ENCODE measurements at places on chromosomes 13 and 19. TPM values are rescaled to one million over a fixed set of nuclear protein-coding genes. Genes with fewer than 3 reads are reported as not detected.

The ACER1 gene
- total RNA-seq, result not detected

DNA sequence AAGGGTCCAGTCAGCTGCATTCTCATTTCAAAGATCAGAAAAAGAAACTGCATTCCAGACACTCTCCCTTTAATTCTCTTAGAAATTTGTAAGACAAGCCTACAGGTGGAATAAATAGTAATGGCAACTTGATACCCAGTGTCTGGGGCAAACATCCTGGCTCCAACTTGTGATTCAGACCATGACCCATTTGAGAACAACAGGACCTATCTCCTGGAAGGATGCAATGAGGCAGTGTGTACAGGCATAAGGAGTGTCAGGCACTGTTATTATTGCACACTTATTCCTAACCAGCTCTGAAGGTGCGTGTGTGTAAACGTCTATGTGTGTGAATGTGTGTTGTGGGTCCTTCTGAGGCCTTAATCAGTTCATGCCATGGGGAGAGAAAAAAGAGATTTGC, 13.9 kb downstream of the ERICH6B start:
- no peak for DNase-seq

The ITPKC gene
- total RNA-seq, result 5.5 TPM

DNA sequence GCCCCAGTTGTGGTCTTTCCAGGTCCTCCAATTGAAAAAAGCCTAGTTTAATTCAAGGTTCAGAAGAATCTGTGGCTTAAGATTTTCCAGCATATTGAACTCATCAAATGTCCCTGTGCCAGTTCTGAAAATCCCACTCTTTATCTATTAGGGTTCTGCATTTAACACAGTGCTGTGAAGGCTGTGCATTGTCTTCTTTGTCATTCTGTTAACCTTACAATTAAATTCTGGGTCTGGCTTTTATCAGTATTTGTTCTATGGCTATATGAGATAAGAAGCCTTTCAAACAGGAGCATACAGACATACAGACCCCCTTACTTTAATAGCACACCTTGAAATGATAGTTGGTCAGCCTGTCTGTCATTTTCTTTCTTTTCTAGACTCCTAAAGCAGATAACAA, 362.1 kb upstream of the DACH1 start:
- DNase-seq, result no peak

The SYDE1 gene
- not detected for total RNA-seq

DNA sequence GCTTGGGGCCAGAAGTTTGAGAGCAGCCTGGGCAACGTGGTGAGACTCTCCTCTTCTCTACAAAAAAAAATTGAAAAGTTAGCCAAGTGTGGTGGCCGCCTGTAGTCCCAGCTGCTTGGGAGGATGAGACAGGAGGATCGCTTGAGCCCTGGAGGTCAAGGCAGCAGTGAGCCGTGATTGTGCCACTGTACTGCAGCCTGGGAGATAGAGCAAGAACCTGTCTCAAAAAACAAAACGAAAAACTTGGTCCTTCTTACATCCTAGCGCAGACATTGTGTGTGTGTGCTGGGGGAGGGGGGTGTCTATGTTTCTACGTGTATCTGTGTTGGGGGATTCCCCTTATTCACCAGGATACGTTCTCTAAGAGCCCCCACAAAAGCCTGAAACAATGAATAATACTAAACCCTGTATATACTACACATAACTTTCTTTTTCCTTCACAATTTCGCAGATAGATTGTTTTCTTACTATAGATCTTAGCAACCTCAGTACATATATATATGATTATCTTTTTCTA, 7.9 kb downstream of the AXL start:
- no peak for DNase-seq

- no peak for DNase-seq
Measured at GRCh38 chr13:22449251-22449650, 731.5 kb upstream of the SGCG start.

DNA sequence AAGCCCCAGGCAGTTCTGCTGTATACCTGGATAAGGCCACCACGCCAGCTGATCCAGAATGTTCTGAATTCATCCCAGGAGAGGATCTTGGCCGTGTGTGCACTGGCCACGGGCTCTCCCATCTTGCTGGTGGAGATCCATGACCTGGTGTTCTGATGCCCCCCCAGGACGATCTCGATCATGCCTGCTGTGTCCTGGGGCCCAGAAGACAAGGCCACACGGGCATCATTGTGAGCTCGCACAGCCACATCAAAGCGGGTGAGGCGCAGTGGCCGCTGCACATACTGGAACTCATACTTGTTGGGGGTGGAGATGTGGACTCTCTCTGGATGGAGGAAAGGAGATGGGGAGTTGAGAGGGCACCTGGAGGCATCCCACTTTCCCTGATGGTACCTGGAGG, 40.1 kb downstream of the F2RL3 start:
- DNase-seq, result no peak

- DNase-seq, result peak; percentile 72
Measured at GRCh38 chr13:103140001-103140671, 73.9 kb upstream of the SLC10A2 start.

DNA sequence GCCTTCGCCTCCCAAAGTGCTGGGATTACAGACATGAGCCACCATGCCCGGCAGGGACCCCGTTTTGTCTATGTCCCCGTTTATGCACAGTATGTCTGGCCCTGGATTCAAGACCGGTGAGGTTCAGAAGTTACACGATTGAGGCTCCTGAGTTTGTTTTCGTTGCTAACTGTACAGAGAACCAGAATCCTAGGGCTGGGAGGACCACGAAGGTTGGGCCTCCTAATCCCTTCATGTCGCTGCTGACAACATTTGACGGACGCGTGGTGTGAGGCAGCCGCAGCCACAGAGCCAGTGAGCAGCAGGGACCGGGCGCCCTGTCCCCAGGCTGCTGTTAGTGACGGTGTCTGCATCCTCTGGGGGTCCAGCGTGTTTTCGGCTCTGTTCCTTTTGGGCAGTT, 91.4 kb downstream of the ATP11A start:
- no peak for DNase-seq

- no peak for DNase-seq
Measured at GRCh38 chr13:47233734-47234133, 336.9 kb upstream of the HTR2A start.

The BRSK1 gene
- total RNA-seq, result 25.7 TPM

The MEIOSIN gene
- total RNA-seq, result not detected

GRCh38 chr19:7504684-7505083, 11.2 kb upstream of the ZNF358 start:
- no peak for DNase-seq

DNA sequence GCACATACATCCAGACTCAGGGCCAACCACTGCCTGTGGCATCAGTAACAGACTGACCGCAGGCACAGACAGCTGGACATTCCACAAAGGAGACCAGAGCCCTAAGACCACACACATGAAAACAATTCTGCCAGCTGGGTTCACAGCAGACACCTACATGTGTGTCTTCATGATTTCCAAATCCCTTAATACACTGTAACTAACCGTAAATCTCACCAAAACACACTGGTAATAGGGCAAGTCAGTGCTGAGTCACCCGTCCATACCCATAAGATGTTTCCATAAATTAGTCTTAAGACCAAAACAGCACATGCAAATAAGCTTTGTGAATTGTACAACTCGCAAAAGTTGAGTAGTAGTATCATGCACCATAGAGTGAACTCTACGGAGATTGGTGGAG, 65.4 kb downstream of the TUBGCP3 start:
- no peak for DNase-seq

The MBD3L3 gene
- total RNA-seq, result not detected

Measured in OCI-LY7 (cell line).